ENCODE measurements at places on chromosomes 12 and 14.

GRCh38 chr12:63389211-63389610 lies 238.2 kb upstream of the AVPR1A start:
- no peak overlapping the region for H3K4me3 ChIP-seq
- peaks cover 4% of the 10 kb centered on the region for H3K27me3 ChIP-seq
- no peaks in the 10 kb centered on the region for H3K4me1 ChIP-seq
- H3K27ac ChIP-seq, result no peak overlapping the region

DNA sequence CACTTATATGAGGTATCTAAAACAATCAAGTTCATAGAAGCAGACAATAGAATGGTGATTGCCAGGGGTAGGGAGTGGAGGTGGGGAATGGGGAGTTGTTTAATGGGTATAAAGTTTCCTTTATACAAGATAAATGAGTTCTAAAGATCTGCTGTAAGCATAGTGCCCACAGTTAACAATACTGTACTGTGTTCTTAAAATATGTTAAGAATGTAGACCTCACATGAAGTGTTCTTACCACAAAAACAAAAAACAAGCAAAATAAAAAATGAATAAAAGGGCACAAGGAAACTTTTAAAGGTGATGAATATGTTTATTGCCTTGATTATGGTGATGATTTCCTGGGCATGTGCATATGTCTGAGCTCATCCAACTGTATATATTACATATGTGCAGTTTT lies 211.8 kb downstream of the MSRB3 start:
- H3K4me3 ChIP-seq, result no peak overlapping the region
- peaks cover 7% of the 10 kb centered on the region for H3K4me1 ChIP-seq
- peaks cover 4% of the 10 kb centered on the region for H3K27me3 ChIP-seq
- no peak for DNase-seq

GRCh38 chr12:67671892-67672291 lies 23.3 kb downstream of the DYRK2 start:
- H3K4me1 ChIP-seq, result peaks cover 18% of the 10 kb centered on the region
- H3K27ac ChIP-seq, result no peak overlapping the region
- DNase-seq, result no peak
- H3K4me3 ChIP-seq, result no peak overlapping the region
- H3K27me3 ChIP-seq, result no peaks in the 10 kb centered on the region
- peaks cover 49% of the 10 kb centered on the region for H3K36me3 ChIP-seq

DNA sequence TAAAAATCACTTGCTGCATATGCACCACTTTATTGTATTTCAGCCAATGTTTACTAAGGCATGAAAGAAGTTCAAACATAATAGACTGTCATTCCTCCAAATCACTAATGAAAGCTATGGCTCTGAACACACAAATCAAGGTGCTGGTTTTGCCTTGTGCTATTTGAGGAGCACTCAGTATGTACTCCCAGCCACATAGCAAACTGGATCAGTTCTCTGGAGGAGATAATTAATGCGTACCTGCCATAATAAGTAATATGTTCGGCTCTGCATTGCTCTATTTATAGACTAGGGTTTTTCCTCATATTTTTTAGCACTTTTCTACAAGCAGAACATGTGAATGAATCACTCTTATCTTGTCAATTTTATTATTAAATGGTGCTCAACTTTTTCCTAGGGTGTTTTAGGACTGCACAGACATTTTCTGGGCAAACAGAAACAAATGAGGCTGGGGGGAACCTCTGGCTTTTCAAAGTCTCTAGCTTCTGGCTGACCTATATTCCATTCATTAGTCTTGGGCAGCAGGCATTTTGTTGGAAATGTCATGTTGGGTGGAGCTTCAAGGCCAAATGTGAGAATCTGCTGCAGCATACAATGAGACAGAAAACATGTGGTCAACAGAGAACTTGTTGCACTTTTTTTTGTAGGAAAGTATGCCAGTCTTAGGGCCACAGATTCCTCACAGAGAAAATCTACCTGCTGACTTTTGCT lies 88.4 kb downstream of the GRIP1 start:
- H3K4me1 ChIP-seq, result no peaks in the 10 kb centered on the region
- no peak for DNase-seq
- no peaks in the 10 kb centered on the region for H3K27me3 ChIP-seq
